GM12864 (cell line): ENCODE measurements at places on chromosomes 12 and 14.

DNA sequence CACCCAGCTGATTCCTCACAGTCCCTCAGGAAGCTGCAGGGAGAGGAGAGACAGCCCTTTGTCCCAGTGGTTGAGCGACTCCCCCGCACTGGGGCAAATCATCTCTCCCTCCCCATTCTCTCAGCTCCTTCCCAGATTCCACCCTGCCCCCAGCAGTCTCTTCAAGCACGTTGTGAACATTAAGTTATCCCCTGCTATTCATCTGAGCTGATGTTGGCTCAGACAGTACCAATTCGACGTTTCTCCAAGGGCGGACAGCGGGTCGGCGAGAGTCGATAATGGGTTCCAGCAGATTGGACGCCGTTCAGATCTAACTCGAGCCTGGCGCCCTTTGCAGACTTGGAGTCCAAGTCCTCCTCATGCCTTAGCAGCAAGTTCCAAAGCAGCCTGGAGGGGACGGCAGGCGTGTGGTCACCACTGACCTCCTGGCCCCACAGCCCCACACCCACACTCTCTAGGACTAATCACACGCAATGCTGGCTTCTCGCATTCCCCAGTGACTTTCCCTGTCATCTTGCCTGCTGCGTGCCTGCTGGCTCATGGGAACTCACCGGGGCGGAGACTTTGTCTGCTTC, 245.9 kb downstream of the CHST11 start:
- no peak for DNase-seq

- no peak for DNase-seq
These were observed 68.0 kb upstream of the FAR2 start for GRCh38 chr12:29081101-29081500.

GRCh38 chr14:65065719-65066118, 36.6 kb downstream of the MAX start:
- no peak for DNase-seq

GRCh38 chr14:40806471-40806870, 800.2 kb upstream of the LRFN5 start:
- no peak for DNase-seq

DNA sequence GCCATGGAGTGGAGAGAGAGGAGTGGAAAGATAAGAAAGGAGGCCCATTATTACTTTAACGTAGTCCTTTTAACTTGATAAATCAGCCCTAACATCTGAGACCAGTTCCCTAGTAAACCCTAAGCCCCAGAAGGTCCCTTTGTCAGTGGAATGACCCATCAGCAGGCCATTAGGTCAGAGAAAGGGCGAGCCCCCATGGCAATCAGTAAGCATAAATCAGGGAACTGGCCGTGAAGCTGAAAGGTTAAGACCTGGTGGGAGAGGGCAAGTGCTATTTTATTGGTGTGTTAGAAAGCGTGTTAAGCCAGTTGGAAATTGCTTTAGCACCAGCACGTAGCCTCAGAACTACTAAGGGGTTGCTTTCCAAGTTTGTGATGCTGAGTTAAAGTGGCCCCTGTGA, 708.0 kb downstream of the BCL11B start:
- no peak for DNase-seq

GRCh38 chr14:102966681-102967505, 44.4 kb downstream of the AMN start:
- no peak for DNase-seq

- no peak for DNase-seq
These were observed 39.1 kb downstream of the NT5DC3 start for GRCh38 chr12:103801709-103802585.

- DNase-seq = no peak
These were observed 159.2 kb downstream of the TGFB3 start for GRCh38 chr14:75822522-75823141.

- DNase-seq = no peak
These were observed 64.4 kb downstream of the TGFB3 start for GRCh38 chr14:75917322-75917945.

DNA sequence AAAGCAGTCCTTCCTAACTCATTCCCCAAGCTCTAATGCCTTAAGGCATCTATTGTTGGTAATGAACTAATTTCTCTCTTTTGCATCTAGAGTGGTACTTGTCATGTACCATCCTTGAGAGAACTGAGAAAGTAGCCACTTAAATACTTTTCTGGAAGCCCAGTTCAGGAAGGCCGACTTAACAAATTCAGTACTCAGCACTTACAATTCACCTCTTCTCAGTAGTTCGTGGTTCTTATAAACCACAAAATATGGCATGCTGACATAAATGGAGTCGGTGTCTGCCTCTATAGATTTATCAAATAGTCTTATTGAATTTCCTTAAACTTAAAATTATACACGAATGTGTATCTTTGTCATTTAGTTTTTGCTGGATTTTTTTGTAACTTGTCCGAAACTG, 9.4 kb upstream of the COCH start:
- no peak for DNase-seq

- DNase-seq = no peak
These were observed 57.9 kb upstream of the DICER1 start for GRCh38 chr14:95215094-95215725.

- DNase-seq = peak; percentile 30
These were observed 21.3 kb upstream of the RFLNA start for GRCh38 chr12:124273630-124274029.

- no peak for DNase-seq
These were observed 31.5 kb downstream of the TMEM132D start for GRCh38 chr12:129871991-129872972.

DNA sequence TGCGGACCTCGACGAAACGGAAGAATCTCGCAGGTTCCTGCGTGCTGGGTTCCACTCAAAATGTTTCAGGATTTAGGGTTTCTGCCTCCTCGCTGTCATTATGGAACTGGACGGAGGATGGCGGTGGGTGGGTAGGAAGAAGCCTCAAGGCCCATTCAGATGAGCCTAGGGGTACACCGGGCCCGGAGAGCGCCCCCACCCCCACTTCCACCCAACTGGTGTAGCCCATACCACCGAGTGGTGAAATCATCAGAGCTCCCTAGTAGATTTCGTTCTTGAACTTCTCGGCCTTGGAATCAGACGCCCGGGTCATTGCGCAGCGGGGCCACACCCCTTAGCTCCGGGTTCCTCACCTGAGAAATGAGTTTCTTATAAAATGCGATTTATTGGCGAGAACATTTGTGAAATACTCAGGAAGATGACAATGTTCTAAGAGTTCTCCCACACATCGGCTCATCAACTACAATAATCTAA, 13.3 kb upstream of the TBX3 start:
- DNase-seq = no peak

DNA sequence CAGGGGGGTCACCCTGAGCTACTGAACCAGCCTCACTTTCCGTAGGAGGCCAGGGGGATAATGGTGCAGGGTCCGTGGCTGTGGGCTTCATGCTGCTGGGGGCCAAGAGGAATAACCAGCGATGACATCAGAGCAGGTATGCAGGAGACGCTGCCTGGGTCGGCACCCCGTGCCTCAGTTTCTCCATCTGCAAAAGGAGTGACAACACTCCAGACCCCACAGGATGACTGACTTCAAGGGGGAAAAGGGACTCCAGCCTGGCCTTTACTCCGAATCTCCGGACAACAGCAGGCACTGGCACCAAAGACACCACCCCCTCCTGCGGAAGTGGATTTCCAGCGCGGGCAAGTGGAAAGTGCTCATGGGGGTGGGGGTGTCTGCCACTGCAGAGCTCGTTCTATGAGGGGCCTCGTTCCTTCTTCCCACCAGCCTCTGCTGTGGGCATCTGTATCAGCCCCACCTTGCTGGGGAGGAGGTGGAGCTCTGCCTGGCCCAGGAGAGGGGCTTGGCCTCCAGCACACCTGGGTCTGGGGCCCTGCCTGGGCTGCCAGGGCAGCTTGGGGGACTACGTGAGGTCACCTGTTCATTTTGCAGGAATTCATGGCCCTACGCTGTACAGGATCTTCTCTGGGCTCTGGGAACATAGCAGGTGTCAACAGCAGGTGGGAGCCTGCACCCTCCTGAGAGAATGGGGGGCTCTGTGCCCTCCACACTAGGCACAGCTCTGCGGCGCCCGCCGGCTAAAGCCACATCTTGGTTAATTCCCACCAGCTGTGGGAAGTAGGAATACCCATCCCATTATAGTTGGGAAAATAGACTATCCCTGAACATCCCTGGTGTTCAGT, 216.6 kb upstream of the C14orf180 start:
- no peak for DNase-seq
